ENCODE measurements at places on chromosomes 12 and 14.

DNA sequence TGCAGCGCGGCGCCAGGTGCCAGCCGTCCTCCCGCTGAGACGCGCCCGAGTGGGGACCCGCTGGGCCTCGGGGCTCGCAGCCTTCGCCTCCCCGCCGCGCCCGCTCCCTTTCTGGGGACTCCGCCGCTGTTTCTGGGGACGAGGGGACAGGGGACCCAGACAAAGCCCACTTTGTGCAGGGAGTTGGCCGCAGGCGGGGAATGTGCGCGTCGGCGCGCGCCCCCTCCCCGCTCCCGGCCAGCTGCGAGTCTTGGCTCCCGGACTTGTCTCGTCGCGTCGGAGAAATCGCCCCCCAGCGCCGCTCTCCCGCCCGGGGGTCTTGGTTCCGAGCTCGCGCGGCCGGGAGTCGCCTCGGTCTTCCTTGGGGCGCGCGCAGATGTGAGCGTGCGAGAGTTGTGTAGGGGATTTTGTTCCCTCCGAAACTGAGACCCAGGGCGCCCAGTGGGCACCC is 717 bp downstream of the VASH1 start:
- no peak for DNase-seq

GRCh38 chr12:14473707-14474287 is 93.9 kb downstream of the PLBD1 start:
- DNase-seq, result no peak

DNA sequence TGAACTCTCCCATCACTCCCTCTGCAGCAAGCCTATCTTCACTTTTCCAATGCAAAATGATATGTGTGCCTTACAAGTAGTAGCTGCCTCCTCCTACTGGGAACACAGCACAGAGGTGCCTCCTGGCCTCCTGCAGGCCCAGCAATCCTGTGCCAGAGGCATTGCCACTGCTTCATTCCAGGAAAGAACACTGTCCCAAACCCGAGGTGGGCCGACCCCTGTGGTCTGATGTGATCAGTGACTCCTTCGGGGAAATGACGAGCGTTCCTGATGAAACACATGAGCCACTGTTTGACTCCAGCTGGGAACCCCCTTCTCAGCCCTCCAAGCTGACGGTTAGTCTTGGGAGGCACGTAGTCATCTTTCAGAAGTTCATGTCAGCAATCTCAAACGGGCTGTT is 19.5 kb downstream of the PSMC1 start:
- no peak for DNase-seq

DNA sequence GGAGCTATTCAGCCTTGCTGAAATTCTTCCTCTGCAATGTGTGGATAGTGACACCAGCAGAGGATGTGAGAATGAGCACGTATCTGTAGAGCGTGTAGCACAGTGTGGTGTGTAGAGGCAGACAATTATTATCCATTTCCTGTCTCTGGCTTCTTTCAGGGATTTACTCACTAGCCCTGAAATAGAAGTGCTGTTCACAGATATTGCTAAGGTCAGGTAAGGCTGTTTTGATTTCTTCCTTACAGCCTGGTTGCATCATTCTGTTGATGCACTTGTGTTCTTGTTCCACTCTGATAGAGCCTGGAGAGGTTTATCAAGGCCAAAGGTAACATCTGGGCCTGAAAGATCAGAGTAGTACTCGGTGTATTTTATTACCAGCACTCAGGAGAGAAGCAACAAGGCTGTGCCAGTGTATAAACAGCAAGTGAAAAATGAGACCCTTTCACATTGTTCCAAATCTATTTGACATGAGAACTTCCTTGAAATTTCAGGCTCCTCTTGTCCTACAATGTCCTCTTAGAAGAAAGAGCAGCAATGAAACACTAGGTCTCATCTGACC is 16.7 kb downstream of the ARG2 start:
- DNase-seq, result no peak

GRCh38 chr14:31934767-31935266 is 142.3 kb upstream of the ARHGAP5 start:
- DNase-seq, result no peak

DNA sequence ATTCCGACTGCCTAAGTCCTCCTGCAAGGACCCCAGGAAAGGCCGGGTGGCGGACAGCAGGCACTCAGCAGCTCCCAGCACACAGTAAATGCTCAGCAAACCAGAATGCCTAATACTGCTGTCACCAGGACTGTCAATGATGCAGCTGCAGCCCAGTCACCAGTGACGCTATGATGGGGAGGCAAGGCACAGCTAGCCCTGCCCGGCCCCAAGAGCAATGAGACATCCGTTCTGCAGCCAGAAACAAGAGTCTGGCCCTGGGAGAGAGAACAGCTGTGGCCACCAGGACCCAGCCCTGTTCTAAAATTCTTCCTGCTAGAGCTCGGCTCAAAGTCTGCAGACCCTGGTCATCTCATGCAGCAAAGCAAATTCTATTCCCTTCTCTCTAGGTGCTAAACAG is 69.8 kb downstream of the NCOR2 start:
- DNase-seq, result no peak

GRCh38 chr14:105860615-105861580 is 334.5 kb downstream of the TMEM121 start:
- no peak for DNase-seq

- no peak for DNase-seq
Measured at GRCh38 chr14:55897031-55897430, 221.2 kb upstream of the PELI2 start.

DNA sequence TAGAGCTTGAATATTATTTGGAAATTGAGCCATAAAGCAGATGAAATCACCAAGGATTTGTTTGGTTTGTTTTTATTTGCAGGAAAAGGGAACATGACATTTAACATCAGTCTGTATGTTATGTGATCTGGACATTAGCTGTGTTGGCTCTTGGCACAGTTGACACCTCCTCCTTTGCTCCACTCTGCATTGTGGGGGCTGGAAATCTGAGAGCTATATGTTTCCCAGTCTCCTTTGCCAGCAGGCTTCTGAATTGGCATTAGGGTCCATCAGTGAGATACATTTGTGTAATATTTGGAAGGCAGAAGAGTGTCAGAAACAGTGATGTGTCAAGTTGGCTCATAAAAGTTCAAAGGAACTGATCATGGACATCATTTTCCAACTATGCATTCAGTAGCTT is 322.1 kb upstream of the ATP2B1 start:
- no peak for DNase-seq

- no peak for DNase-seq
Measured at GRCh38 chr14:58755031-58755925, 117.5 kb downstream of the DACT1 start.

GRCh38 chr12:60394665-60395064 is 798.8 kb downstream of the SLC16A7 start:
- DNase-seq, result no peak

- no peak for DNase-seq
Measured at GRCh38 chr14:94946244-94946643, 176.3 kb upstream of the GSC start.

- no peak for DNase-seq
Measured at GRCh38 chr12:126337556-126338441, 1272.6 kb downstream of the AACS start.

- DNase-seq, result no peak
Measured at GRCh38 chr12:125186471-125187147, 121.4 kb downstream of the AACS start.

DNA sequence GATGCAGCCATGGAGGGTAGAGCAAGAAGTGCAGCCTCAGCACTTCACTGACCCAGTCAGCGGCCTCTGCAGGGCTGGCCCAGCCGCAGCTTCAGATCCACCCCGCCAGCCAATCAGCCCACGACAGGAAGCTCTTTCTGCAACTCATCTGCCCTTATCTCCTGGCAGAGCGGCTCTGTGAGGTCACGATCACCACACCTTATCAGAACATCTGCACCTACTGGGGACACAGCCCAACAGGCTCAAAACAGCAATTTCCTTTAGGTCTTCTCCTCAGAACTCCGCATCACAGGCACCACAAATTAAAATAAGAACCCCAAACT is 287.3 kb downstream of the BCL11B start:
- DNase-seq, result peak; percentile 45

GRCh38 chr12:66482351-66483203 is 180.3 kb downstream of the HELB start:
- no peak for DNase-seq

DNA sequence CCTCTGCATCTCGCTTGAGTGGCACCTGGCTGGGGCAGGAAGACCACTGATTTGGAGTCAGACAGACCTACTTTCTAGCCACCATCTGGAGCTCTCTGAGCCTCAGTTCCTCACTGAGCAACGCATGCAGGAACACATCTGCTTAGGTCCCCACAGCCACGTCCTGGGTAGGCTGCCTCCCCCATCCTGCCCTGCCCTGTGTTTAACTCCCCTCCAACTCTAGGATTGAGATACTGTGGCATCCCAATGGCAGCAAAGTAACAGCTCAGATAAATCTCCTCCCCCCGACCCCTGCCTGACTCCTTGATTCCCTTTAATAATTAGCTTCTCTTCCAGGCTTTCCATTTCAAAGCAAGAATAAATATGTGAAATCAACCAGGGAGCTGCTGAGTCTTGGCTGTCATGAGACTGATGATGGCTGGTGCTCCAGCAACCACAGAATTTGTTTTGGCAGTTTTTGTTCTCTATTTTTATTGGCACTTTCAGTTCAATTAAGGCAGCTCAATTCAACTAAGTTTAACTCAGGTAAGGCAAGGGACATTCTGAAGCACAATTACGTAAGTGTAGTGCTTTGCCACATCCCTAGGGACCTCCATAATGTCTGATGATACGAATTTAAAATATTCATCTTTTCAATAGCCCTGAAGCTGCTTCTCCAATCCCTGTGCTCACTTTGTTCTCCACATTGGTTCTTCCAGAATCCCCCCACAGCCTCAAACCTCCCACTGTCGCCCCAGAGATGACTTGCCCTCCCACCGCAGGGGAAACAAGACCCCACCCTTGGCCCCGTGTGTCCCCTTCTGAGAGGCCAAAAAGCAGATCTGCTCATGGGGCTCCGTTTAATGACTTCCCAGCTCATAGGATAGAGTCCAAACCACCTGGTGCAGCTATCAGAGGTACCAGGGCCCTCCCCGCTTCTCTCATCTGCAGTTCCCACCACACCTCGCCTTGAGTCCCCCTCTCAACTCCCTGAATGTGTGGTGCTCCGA is 58.2 kb downstream of the ESR2 start:
- no peak for DNase-seq

DNA sequence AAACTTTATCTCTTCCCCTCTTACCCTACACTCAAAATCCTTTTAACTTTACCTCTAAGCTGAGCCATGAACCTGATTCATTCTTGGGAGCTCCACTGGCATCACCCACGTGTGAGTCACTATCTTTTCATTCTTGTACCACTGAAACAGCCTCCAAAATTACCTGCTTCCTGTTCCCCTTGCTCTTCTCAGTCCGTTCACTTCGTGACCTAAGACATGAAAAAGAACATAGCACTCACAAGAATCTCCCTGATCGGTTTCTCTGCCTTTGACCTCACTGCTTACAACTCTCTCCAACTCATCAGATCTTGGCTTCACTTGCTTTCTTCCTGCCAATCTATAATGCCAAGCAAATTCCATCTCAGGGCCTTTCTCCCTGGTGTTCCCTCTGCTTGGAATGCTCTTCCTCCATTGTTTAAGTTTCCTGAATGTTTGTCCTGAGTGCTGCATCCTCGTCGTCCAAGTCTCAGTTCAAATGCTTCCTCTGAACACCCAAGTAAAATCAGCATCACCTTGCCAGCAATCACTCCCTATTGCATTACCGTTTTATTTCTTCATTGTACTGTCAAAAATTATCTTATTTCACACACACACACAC is 9.2 kb downstream of the GLIPR1 start:
- no peak for DNase-seq

DNA sequence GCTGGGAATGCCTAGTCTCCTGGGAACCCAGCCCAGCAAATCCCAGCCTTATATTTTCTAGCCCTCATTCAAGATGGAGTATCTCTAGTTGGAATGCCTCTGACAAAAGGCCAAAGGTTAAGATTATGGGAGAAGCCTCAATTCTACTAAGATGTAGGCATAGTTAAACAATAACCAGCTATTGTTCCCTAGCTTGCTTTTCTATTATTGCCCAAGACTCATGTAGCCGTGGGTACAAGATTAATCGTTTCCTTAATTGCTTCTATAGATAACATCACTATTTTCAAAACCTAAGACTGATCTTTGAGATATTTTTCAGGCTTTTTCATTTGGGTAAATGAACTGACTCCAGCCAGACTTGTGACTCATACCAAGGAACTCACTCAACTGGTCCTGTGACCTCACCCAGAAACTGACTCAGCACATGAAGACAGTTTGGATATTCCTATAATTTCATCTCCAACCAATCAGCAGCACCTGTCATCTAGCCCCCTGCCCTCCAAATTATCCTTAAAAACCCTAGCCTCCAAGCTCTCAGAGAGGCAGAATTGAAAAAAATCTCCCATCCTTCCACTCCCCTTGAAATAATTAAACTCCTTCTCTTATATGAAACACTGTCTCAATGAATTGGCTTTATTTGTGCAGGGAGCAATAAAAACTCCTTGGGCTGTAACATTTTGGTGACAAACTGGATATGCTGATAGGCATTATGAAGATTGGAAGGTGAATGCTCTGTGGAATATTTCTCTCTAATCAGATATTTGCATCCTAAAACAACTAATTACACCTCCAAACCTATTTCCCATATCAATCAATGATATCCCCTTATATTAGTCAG is 589.0 kb downstream of the C12orf50 start:
- no peak for DNase-seq

- DNase-seq, result no peak
Measured at GRCh38 chr12:53060064-53060720, 10.3 kb downstream of the TNS2 start.

- peak; percentile 9 for DNase-seq
Measured at GRCh38 chr12:122422730-122423257, 325 bp upstream of the CLIP1 start.

DNA sequence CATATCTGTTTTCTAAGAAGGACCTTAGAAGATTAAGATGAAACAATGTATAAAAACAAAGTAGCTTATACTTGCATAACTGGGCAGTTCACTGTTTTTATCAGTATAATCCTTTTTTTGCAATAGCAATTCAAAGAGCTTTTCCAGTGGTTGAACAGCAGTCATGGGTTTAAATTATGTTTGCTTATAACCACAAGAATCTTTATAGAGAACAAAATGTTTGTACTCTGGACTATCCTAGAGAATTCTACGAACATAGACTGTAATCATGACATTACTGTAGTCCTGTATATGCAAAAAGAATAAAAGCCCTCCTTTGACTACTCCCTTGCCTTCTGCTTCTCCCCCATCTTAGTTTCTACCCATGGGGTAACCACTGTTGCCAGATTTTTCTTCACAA is 5.7 kb downstream of the FAM177A1 start:
- DNase-seq, result no peak

GRCh38 chr12:17661250-17661649 is 428.7 kb downstream of the RERGL start:
- DNase-seq, result no peak

Data from stimulated activated CD8-positive, alpha-beta memory T cell treated with anti-CD3 and anti-CD28 coated beads, Interleukin-2, amount 100 ng/mL, for 1 hour (primary cell).